ENCODE measurements at places on chromosomes 1 and 21.

GRCh38 chr1:3821004-3821403, 24.7 kb upstream of the LRRC47 start:
- DNase-seq: no peak

- no peak for DNase-seq
Measured at GRCh38 chr21:46252840-46253239, 24.3 kb upstream of the LSS start.

DNA sequence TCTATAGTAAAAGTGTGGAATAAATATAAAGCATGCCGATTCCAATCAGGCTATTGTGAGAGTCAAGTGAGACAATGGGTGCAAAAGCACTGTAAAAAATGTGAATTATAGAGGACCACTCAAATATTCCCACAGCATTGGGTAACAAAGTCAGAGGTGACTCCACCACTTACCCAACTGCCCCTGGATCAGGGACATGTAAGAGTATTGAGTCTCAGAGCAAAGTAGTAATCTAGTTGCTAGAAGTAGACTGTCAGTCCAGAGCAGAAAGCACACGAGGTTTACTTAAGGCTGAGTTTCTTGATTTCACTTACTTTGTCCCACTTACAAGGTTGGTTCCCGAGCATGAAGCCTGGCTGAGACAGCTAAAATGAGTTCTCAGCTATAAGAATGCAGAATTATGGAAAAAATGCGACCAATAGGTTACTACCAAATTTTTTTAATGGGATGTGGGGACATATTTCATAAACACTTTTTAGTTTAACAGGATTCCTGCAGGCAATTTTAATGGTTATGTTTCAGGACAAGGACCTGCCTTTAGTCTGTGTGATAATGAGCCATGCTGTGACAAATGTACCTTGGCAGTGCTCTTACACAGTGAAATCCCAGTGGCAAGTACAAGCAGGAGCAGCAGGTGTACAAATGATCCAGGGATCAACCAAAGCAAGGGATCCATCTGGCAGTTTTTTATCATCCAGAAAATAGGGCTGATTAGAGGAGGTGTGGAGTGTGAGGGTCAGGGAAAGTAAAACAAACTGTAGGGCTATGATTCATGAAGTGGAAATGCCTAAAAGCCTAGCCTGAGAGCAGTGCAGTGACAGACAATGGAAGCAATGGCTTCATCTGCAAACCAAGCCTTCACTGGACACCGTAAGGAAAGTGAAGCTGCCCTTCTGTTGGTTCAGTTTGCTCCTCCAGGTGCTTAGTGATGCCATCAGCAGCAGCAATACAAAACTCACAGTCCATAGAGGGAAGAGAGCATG, 156.2 kb upstream of the SPAG17 start:
- DNase-seq: no peak

DNA sequence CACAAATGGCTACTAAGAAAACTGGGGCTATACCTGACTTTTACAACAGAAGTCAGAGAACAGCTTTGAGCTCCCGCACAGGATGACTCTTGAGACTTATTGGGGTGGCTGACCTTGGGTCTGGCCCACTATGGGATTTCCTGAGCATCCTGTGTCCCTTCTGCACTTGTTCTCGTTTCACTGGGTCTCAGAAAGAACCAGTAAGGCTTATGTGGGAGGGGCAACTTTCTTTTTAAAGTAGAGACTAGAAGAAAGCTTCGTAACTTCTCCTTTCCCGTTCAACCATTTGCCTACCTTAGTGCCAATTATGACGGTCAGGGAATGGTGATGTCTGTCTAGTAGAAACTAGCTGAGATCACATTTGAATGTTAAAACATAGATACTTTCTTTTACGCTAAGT, 59.5 kb upstream of the C1orf105 start:
- no peak for DNase-seq

DNA sequence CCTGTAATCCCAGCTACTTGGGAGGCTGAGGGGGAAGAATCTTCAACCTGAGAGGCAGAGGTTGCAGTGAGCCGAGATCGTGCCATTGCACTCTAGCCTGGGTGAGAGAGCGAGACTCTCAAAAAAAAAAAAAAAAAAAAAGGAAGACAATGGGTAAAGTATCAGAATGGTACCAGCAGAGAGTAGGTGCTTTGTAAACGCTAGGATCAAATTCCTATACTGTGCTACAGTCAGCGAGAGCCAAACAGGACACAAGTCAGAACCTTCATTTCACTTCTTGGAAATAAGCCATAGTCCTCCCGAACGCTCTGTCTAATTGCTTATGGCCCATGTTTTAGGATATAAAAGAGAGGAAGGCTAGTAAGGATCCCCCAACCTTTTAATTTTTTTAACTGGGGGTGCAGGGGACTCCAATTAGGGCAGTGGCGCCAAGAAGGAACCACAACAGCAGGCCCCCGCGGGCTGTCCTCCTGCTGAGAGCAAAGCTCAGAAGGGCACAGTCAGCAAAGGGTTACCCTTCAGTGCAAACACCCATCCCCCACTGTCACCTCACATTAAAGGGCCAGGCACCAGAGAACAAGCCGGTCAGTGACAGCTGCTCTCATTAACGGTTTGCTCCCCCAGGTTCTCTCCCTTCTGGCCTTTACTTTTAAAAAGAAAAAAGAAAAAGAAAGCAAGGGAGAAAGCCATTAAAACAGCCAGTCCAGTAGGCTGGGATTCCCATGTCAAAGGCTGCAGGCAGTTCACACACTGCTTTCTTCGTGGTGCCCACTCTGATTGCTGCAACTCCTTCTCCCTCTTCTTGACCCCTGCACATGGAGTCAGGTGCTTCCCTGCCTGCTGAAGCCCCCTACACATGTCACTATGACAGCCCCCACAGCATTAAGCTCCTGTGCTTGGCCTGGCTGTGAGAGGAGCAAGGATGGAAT, 69.4 kb downstream of the PLPP3 start:
- no peak for DNase-seq

Measured in NCI-H1417 treated with DMSO at 0.1 percent for 48 hours (cell line).